NCI-H82 (cell line): ENCODE measurements at places on chromosomes 4 and X.

DNA sequence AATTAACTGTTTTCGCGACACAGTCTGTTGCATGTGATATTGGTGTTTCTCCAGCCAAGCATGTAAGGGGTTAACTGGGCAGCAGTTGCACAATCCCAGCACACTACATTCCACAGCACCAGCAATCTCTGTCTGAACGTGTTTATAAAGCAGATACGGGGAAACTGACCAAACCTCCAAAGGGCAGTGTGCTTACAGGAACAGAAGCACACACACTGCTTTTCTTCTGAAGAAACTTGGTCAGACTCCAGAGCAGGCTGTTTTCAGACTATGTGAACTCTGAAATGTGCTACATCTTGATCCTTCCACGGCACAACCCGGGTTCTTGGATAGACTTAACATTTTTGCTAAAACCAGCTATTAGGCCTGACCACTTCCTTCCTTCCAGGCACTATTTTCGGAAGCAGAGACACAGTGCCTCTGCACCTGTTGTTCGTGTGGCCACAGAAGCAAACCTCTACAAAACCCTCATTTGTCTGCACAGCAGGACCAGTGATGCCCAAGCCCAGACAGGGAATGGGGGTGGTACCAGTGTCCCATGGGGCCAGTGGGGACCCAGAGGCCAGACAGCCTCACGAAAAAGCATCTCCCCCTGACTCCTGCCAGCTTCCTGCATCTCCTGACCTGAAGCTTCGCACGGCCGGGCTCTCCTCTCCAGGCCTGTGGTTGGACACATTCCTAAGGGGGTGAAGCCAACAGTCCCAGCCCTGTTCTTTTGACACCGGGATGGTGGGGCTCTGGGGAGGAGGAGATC, 90.1 kb downstream of the IRF2 start:
- DNase-seq = no peak

GRCh38 chr4:117777721-117778120, 256.6 kb upstream of the NDST3 start:
- DNase-seq = no peak

- DNase-seq = no peak
Measured at GRCh38 chr4:111483375-111484169, 661.7 kb upstream of the FAM241A start.

GRCh38 chr4:6527259-6527658, 47.7 kb upstream of the MAN2B2 start:
- DNase-seq = no peak

- DNase-seq = no peak
Measured at GRCh38 chrX:77444545-77444944, 2.6 kb upstream of the FGF16 start.

DNA sequence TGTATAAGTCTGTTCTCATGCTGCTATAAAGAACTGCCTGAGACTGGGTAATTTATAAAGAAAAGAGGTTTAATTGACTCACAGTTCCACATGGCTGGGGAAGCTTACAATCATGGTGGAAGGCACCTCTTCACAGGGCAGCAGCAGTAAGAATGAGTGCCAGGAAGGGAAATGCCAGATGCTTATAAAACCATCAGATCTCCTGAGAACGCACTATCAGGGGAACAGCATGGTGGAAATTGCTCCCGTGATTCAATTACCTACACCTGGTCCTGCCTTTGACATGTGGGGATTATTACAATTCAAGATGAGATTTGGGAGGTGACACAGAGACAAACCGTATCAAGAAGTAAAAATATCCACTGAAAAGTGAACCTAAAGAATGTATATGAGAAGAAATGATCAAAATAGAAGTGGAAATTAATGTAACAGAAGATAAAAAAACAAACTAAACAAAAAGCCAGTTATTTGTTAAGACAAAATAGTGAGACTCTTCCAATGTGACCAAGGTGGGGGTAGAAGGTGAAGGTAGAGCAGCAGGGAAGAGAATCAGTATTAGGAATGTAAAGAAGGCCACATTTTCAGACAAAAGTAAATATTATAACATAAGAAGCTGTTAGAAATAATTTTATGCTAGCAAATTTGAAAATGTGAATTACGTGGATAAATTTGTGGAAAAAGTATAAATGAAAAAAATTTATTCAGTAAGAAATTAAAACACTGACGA, 372.9 kb downstream of the NKX6-1 start:
- peak; percentile 4 for DNase-seq

GRCh38 chrX:9311421-9312160, 153.3 kb upstream of the TBL1X start:
- DNase-seq = no peak

GRCh38 chr4:64341711-64342110, 67.5 kb downstream of the TECRL start:
- peak; percentile 24 for DNase-seq

GRCh38 chr4:166816890-166817289, 417.4 kb downstream of the SPOCK3 start:
- no peak for DNase-seq

DNA sequence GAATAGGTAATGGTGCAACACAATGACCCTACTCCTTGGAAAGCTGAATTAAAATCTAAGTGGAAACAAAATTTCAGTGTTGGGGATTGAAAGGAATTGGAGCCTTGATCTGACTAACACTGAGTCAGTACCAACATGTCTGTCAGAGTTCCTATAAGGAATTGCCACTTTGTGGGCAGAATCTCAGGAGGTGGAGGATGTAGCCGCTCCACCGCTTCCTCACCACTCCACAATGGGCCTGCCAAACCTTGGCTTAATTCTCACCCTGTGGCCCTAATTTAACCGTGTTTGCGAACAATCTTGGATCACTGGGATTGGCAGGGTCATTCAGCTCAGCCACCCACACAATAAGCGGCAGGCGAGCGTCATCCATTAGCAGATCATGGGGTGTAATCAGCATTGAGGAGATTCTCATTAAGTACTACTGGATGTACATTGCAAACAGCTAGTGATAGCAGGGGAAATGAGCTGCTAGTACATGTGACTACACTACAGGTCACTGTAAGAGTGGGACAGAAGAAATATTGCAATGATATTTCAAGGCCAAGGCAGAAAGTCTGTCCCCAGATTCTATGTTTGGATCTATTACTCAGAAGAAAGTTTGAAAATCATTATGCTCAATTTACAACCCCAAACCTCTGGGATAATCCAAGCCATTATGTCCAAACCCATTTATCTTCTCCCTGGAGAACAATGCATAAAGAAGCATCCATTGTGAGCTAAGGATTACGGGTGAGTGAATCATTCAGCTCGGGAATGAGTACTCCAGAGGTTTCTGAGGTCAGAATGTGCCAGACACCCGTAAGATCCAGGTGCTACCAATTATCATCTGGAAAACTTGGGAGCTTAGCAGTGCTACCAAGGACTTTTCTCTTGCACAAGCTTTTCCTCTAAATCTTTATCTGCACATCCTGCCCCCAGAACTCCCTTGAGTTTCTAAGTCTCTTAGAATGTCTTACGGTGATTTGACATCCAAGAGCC, 5.8 kb downstream of the SRPX start:
- DNase-seq = peak; percentile 12

- no peak for DNase-seq
Measured at GRCh38 chr4:25346913-25347312, 30.1 kb upstream of the ANAPC4 start.

DNA sequence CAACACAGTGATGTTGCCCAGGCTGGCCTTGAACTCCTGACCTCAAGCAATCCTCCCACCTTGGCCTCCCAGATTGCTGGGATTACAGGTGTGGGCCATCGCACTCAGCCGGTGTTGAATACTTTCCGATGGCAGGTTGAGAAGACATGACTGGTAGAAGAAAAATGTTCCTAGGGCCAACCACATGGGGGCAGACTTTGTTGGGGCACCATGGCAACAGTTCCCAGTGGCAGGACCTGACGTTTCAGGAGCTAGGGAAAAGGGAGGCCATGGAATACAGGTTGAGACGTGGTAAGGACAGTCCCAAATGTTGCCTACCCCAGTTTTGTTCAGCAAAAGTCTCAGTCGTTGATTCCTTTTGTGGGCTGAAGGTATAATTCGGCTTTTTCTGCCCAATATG, 134.6 kb downstream of the ASMT start:
- DNase-seq = no peak

- no peak for DNase-seq
Measured at GRCh38 chr4:12123707-12124106, 695.0 kb upstream of the HS3ST1 start.

DNA sequence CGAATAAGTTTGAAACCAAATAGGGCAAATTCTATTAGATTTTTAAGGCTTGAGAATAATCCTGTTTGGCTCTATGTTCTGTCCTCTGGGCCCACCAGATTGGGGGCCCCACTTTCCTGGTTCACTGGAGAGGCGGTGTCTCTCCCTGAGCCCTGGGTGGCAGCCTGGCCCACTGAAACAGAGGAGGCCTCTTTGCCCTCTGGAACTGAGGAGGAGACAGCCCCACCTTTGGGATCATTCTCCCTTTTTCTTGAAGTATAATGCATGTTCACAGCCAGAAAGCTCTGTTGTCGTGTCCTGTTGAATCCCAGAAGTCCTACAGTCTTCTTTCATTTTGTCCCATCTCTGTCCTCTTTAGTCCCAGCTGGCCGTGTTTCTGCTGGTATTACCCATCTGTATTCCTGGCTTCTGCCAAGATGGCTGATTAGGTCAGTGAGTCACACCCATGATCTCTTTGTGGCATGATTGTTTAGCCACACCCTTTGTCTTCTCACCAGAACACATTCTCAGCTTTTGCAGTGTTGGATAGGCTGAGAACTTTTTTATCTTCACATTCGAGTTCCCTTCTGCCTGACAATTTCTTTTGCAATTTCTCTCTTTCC, 8.1 kb upstream of the TBC1D25 start:
- DNase-seq = peak; percentile 6

GRCh38 chr4:19239565-19239964, 1012.1 kb upstream of the SLIT2 start:
- DNase-seq = no peak

GRCh38 chrX:153723351-153724251, 586 bp downstream of the BCAP31 start:
- peak; percentile 77 for DNase-seq

DNA sequence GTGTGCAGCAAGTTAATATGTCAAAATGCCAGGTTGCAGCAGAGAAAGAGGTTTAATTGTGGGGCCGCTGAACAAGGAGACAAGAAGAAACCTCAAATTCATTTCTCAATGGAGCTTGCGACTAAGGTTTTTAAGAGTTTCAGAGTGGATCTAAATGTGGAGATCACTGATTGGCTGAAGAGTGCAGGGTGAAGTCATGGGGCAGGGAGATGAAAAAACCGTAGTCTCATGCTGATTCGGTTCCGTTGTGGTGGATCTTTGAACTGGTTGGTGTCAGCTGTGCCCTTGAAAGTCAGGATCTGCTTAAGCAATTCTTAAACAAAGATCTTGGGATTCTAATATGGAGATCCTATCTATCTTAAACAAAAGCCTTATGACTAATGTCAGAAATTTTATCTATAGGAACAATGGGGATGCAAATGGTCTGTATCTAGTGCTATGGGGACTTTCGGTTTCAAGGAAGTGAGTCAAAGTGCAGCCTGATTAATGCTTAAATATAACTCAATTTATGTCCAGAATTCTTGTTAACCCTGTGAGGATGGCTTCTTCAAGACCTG, 173.9 kb upstream of the CENPE start:
- DNase-seq = no peak

DNA sequence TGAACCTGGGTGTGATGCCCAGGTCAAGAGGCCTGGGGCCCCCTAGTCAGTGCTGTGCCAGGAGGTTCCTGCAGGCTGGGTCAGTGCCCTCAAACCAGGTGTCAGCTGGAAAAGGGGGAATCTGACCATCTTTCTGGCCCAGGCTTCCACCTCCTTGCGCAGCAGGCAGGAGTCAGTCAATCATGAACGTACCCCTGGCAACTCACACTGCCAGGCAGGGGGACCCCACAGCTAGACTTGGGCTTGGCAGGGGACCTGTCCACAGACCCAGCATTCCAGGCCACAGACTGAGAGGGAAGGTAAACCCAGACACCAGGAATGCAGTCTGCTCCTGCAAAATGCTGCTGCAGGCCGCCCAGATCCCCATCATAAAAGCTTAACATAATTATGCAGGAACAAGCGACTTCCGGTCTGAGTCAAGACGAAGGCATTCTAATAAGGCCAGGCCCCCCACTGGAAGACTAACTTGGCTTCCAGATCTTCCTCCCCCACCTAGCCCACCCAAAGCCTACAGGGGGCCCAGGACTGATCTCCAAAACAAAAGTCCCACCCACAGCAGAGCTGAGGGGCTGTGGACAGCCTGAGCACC, 156.3 kb downstream of the BCOR start:
- DNase-seq = no peak

DNA sequence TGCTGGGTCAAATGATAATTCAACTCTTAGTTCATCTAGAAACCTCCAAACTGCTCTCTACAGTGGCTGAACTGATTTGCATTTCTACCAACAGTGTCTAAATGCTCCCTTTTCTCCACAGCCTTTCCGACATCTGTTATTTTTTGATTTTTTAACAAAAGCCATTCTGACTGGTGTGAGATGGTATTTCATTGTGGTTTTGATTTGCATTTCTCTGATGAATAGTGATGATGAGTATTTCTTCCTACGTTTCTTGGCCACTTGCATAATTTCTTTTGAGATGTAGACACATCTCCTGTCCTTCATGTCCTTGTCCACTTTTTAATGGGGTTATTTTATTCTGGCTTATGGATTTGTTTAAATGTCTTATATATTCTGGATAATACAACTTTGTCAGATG, 298.2 kb upstream of the ARSJ start:
- DNase-seq = no peak

DNA sequence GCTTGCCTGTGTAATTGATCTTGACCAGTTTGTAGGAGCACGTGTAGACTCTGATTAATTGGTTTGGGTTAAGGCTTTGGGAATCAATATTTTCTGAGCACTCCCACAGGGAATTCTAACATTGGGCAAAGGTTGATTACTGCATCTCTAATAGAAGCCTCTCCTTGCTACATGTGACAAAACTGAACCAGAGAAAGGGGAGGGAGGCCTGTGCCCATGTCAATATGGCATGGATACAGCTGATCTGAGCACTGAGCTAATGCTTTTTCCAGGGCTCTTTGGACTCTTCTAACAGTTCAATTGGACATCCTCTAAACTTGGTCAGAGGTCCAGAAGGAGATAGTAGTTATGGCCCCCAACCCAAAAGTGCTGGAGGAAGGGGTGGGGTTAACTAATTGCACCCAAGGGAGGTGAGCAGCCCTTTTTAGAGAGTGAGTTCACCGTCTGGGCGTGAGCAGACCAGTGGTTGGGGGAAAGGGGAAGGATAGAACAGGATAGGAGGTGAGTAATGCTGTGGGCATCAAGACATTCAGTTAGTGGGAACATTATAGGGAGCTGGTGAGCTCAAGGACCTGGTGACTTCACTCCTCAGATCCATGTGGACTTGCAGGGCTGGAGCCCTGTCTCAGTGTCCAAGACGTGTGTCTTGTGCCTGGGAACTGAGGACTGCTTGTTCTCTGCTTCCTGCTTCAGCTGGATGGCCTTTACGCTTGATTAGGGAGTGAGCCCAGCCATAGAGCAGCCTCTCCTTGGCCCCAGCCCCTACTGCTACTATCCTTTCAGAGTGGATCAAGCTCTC, 22.8 kb downstream of the MSN start:
- DNase-seq = no peak

GRCh38 chr4:101693842-101694398, 96.6 kb upstream of the BANK1 start:
- peak; percentile 46 for DNase-seq

GRCh38 chr4:89245459-89245858, 62.1 kb downstream of the GPRIN3 start:
- peak; percentile 93 for DNase-seq

- peak; percentile 43 for DNase-seq
Measured at GRCh38 chrX:71912156-71912555, 1.5 kb downstream of the NHSL2 start.
